HuH-7.5 (cell line): ENCODE measurements at places on chromosomes 13 and 19.

GRCh38 chr13:24287748-24288287 lies 21.6 kb upstream of the C1QTNF9 start:
- DNase-seq, result no peak

- DNase-seq, result no peak
Measured at GRCh38 chr13:47519626-47520025, 481.4 kb downstream of the SUCLA2 start.

DNA sequence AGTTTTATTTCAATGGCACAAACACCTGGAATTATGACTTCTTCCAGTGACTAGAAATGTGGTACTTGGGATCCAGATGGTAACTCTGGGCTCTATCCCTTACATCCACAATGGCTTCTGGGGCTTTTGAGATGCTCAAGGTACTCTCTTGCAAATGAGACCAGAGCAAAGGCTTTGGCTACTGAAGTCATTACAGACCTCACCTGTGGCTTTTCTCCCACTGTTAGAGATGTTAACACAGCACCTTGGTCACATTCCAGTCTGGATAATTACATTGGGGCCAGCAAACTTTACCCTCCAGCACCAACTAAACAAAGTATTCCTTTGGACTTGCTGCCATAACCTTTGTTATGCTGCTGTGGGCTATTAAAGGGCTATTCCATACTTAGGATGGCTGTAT lies 6.1 kb downstream of the ENOX1 start:
- no peak for DNase-seq

DNA sequence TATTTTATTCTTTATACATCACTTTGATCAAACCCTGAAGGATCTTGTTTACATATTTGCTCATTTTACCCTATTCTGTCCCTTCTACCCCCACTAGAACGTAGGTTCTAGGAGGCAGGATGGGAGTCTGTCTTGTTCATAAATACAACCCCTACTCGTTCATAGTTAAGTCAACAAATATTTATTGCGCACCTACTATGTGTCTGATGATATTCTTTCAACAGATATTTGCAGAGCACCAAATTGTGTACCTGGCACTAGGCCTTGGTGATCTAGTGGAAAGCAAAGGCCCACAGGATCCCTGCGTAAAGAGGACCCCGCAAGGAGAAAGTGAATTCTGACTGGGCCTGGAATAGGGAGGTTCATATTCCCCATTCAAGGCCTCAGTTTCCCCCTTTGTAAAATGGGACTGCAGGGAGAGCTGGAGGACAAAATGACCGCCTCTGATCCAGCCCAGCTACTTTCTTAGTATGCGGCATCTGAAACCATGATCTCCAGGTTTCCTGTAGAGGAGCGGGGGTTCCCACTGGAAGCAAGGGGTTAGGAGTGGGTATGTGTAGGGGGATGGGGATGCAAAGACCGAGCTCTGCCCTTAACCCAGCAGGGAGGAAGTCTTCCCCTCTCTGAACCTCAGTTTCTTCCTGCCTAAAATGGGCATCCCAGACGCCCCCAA lies 534 bp upstream of the GEMIN7 start:
- DNase-seq, result no peak

DNA sequence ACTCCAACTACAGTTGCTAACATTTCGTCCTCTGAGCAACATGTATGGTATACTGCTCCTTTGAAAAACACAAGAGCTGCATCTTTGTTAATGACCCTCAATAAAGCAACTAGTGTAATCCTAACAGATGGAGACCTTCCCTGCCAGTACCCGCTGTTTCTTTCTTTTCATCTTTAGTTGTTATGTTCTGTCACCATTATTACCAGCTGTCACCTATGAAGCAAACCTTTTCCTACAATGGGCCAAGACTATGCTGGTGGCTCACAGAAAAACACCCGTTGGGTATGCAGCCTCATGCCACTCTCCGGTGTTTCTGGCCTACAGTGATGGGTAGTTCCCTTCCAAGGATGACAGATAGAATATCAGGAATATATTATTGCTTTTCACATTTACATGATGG lies 29.7 kb upstream of the CYSLTR2 start:
- DNase-seq, result no peak

GRCh38 chr19:47003611-47004465 lies 15.8 kb upstream of the NPAS1 start:
- no peak for DNase-seq

- DNase-seq, result no peak
Measured at GRCh38 chr19:42111811-42112210, 20.4 kb downstream of the POU2F2 start.

GRCh38 chr19:15894359-15894758 lies 3.5 kb downstream of the CYP4F2 start:
- no peak for DNase-seq

- no peak for DNase-seq
Measured at GRCh38 chr13:25579221-25579620, 207.4 kb downstream of the ATP8A2 start.

GRCh38 chr19:7018828-7019227 lies 2.4 kb downstream of the MBD3L2B start:
- DNase-seq, result no peak

GRCh38 chr13:94595001-94595949 lies 677 bp downstream of the TGDS start:
- no peak for DNase-seq

GRCh38 chr19:2209408-2209807 lies 26.7 kb downstream of the PLEKHJ1 start:
- no peak for DNase-seq

DNA sequence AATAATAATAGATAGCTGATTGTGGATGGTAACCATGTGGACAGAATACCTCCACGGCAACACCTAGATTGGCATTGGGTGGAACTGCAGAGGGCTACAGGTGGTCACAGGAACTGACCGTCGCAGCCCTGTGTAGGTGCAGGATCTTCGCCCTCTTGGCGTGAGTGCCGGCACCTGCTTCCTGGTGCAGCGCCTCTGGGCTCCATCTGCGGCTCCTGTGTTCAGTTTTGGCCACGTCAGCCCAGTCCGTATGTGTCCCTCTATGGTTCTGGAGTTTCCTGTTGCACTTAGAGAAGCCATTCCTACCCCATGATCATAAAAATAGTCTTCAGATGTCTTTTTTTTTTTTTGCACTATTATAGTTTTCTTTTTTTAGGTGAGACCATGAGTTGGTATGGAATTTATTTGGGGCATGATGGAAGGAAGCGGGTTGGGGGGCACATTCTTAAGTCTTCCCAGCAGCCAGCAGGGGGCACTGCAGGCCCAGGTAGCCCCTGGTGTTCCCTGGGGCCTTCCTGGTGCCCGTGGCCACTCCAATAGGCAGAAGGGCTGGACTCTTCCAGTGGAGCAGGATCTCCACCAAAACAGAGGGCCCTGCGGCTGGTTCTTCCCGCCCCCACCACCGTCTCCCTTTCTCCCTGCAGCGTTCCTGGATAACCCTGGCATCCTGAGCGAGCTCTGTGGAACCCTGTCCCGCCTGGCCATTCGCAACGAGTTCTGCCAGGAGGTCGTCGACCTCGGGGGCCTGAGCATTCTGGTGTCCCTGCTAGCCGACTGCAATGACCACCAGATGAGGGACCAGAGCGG lies 10.1 kb upstream of the SLC25A42 start:
- DNase-seq, result peak; percentile 95

GRCh38 chr19:12723381-12723640 lies 421 bp downstream of the TNPO2 start:
- no peak for DNase-seq

DNA sequence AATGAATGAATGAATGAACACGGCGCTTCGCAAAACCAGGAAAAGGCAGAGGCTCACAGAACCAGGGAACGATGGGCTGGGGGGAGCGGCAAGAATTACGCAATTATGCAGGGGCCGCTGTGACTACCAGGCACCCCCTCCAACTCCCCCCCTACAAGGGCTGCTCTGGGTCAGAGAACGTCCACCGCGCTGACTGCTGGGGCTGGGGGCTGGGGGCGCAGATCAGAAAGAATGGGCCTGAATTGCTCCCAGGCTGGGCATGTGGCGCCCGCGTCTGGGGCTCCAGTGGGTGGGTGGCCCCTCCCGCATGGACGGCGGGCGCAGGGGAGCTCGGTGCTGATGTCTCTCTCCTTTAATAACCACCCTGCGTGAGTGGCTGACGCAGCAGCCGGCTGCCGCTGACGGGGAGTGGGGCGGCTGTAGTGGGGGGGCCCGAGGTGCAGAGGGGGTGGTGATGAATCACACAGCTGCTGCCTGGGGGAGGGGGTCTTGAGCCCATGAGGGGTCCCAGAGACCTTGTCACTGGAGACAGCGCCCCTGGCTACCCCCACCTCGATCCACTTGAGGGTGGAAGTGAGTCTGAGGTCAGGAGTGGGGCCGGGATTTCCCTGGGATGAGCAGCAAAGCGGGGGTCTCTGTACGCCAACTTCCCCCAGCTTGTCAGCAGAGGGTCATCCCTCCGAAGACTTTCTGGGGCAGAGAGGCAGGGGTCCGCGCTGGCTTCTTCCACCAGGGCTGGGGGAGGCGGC lies 1.5 kb upstream of the CIRBP start:
- DNase-seq, result no peak
